NCI-H510A treated with DMSO at 0.1 percent for 48 hours (cell line): ENCODE measurements at places on chromosomes 5 and 9.

GRCh38 chr5:114377946-114378345 is 16.1 kb downstream of the KCNN2 start:
- no peak for DNase-seq

DNA sequence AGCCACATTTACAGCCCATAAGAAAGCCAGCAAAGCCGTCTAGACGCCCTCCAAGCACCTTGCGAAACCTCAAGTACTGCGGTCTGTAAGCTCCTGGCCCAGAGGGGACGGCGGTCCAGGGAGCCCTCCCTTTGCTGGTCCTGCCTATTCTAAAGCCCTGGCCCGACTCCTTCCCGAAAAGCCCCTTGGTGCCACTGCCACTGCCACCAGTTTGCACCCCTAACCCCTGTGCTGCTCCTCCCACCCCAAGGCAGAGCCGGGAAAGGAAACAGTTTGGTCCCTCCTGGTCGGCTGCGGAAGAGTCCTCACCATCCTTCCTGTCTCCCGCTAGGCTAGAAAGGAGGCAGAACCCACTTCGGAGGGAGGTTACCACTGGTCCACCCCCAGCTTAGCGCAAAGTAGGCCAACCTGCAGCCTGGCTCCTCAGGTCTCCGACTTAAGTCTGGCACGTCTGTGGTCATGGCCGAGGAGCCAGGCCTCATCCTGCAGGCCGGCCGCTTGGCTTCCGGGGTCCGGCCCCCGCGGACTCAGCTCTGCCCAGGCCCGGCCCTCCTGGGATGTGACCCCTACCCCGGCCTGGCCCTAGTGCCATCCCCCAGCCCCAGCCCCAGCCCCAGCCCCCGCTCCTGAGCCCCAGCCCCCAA is 916 bp downstream of the TOR1A start:
- DNase-seq, result no peak

GRCh38 chr5:1031306-1031959 is 22.8 kb downstream of the NKD2 start:
- DNase-seq, result no peak

GRCh38 chr5:150639751-150640150 is 709 bp upstream of the SYNPO start:
- no peak for DNase-seq

GRCh38 chr5:126269511-126269910 is 153.7 kb upstream of the GRAMD2B start:
- no peak for DNase-seq

GRCh38 chr9:119273984-119274665 is 95.1 kb downstream of the BRINP1 start:
- DNase-seq, result no peak

DNA sequence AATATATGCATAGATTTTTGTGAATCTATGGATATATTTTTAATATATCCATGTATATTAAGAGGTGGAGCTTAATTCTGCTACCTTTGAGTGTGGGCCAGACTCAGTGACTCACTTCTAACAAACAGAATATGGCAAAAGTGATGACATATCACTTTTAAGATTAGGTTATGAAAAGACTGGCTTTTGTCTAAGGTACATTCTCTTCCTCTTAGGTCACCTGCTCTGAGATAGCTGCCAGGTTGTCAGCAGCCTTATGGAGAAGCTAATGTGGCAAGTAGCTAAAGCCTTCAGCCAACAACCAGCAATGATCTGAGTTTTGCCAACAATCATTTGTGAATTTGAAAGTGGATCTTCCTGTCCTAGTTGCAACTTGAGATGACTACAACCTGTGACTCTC is 83.8 kb downstream of the ANKRD31 start:
- DNase-seq, result no peak

GRCh38 chr9:127198587-127198986 is 66.0 kb upstream of the GARNL3 start:
- DNase-seq, result no peak

DNA sequence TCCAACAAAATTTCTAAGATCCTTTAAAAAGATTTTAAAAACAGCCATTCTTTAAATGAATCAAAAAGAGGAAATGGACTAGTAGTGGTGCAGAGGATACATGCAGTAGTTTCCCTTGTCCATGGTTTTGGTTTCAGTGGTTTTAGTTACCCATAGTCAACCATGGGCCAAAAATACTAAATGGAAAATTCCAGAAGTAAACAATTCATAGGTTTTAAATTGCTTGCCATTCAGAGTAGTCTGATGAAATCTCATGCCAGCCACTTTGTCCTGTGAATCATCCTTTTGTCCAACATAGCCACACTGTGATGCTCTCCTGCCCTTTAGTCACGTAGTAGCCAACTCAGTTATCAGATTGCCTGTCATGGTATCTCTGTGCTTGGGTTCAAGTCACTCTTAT is 286.1 kb downstream of the ANXA1 start:
- no peak for DNase-seq

DNA sequence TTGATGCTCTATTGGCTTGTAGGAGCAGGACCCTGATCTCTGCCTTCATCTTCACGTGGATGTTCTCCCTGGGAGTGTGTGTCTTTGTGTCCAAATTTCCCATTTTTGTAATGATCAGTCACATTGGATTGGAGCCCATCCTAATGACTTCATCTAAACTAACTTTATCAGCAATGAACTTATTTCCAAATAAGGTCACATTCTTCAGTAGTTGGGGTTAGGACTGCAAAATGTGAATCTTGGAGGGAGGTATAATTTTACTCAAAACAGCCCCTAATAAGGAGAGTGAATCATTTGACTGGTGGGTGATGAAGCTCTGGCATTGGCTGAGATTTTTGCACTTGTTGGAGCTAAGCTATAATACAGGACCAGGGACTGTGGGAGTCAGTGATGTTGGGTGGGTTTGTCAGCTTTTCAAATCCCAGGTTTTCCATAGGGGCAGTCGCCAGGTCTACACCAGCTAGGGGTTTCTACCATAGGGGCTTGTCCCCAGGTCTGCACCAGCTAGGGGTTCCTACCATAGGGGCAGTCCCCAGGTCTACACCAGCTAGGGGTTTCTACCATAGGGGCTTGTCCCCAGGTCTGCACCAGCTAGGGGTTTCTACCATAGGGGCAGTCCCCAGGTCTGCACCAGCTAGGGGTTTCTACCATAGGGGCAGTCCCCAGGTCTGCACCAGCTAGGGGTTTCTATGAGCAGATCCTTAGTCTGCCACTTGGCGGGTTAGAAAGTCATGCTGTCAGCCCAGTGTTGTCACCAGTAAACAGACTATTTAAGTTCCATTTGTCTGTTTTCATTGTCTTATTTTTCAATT is 382.6 kb upstream of the DAP start:
- no peak for DNase-seq

GRCh38 chr5:34598177-34598794 is 57.8 kb upstream of the RAI14 start:
- no peak for DNase-seq

DNA sequence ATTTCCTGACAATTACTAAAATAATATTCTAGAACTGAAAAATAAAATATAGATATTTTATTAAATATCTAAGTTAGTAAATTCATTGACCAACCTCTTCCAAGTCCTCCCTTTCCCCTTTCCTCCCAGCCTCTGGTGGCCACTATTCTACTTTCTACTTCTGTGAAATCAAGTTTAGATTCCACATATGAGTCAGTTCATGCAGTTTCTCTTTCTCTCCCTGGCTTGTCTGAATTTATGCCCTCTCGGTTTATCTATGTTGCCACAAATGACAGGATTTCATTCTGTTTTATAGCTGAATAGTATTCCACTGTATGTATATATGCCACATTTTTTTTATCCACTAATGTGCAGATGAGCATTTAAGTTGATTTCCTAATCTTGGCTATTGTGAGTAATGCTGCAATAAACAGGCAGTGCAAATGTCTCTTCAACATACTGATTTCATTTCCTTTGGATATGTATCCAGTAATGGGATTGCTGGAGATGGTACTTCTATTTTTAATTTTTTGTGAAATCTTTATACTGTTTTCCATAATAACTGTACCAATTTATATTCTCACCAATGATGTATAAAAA is 52.3 kb downstream of the WDR36 start:
- no peak for DNase-seq

- no peak for DNase-seq
Measured at GRCh38 chr9:17588395-17588794, 9.5 kb downstream of the SH3GL2 start.

GRCh38 chr5:3656803-3657202 is 61.2 kb downstream of the IRX1 start:
- DNase-seq, result no peak
